GM12891 (cell line): ENCODE measurements at places on chromosomes 3 and 15.

DNA sequence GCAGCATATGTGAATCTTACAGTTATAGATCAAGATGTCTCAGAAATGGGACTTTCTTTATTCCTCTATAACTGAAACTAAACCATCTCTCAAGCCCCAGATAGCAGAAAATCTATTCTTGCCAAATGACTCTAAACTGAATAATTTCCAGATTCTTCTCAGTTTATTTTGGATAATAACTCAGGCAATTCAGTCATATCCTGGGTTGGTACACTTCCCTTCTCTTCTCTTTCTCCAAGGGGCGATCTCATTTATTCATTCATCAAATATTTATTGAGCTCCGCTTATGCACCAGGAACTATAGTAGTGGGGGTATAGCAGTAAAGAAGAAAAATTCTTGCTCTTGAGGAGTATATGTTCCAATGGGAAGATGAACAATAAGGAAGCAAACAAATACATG lies 13.5 kb upstream of the PCOLCE2 start:
- DNase-seq = no peak

GRCh38 chr15:50418041-50418583 lies 6.1 kb upstream of the USP8 start:
- no peak for DNase-seq

DNA sequence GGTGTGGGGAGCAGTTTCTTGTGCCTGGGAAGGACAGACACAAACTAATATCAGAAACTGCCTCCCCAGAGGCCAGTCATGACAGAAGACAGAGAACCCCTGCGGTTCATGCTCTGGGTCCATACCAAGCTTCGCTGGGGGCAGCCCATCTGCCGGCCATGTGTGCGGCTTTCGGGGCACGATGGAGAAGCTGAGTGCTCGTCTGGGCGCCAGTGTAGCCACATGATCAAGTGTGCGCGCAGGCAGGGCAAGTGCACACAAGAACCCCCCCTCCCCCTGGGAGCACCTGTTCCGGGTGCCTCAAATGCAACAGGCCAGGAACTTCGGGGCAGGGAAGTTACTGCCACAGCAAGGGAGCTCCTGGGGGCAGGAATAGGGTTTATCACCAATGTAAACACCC lies 1.8 kb downstream of the ADAMTS17 start:
- DNase-seq = no peak

DNA sequence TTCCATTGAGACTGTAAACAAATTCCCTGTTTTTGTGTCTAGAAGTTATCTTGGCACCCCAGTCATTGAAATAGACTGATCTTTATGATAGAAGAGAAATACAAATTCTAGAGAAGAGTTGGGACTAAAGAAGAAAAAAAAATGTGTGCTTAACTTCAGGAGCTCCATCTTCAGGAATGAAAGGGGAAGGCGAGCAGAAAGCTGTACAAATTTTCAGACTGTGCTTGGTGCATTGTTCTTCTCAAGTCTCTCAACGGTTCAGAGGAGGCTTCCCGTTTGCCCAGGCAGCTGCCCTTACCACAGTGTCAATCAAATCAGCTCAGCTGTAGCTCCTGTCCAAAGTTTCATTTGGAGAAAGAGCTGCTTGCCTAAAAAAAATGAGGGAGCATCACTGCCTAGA lies 41.7 kb downstream of the OXSM start:
- no peak for DNase-seq

DNA sequence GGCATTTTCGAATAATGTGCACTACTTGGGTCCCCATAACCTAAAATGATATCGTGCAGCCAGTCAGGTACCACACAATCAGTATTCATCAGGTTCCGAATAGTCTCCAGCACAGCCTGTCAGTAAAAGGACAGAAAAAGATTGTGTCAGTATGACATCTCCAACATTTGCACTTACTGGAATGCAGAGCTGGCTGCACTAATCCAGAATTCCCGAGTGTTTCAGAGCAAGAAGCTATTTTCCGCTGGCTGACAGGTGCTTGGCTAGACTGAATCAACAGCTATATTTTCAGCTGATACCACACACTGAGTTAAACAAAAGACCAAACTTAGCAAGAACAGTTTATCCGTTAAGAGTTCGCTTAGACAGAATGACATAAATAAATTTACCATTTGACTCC lies 68.8 kb downstream of the AQR start:
- no peak for DNase-seq

GRCh38 chr3:157767607-157768006 lies 264.4 kb upstream of the VEPH1 start:
- DNase-seq = no peak

DNA sequence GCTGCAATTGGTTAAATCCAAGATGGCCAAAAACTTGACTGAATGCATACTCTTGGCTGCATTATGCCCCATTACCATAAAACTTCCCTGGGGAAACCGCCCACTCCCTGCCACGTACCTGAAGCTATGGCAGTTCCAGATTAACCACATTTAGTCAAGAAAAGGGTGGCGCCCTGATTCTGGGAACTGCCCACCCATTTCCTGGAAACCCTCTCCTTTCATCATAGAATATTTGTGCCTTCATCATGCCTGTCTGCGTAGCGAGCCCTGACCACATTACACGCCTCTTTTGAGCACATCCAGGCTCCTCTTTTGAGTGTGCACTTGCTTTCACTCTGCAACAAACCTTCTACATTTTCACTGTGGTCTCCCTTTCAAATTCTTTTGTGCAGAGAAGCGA lies 5.2 kb downstream of the LINS1 start:
- no peak for DNase-seq

DNA sequence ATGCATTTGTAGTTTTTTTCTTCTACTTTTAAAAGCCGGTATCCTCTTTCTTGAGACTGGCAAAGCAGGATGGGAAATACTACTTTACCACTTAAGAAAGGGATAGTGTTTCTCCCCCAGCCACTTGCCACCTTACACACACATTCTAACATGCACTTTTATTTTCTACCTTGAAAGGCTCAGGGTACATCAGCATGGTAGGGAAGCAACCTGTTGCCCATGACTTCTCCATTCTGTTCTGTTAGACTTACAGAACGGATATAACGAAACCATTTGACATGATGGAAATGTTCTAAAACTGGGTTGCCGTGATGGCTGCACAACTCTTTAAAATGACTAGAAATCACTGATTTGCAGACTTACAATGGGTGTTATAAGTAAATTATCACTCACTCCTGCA lies 405.5 kb downstream of the SHQ1 start:
- no peak for DNase-seq

DNA sequence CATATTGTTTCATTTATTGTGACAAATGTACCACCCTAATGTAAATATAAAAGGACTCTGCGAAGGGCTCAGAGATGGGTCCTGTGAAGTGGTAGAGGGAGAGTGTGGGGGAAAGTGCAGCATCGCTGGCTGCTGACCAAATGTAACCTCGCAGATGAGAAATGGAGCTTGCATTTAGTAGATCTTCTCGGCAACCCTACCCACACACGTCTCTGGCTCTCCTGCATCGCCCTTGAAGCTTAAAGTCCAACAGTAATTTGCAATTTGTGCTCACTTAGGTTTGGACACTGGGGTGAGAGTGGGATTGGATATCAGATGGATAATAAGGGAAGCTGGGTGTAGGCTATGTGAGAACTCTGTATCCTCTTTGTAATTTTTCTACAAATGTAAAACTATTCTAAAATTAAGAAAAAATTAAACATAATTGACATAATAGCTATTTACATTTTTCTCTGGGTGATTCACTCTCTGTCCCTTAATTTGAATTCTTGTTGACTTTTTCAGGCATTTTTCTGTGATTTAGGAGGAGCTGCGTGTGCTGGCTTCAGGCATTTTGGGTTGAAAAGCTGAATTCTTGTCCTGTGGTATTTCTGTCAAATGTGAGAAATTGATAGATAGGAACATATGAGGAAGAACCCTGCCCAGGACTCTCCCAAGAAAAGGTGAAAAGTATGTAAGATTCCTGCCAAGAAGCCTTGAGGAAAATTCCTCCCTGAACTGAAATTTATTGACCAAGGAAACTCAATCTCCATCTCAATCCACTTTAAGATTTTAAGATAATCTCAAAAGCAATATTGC lies 524.7 kb upstream of the MCTP2 start:
- no peak for DNase-seq

DNA sequence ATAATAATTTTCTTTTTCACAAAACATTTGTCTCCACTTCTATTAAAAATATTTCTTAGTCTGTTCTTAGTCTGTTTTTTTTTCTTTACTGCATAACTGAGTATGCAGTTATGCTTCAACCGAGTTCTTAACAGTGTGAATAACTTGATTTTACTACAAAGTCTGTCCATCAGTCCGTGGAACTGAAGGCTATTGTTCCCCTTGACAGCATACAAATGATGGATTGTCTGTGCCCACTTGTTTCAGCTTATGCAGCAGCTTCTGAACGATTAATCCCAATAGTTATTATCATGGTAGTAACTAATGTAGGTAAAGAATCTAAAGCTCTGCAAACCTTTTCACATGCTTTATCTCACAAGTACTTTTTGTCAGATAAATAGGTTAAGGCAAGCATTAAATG lies 150.7 kb downstream of the SSR3 start:
- no peak for DNase-seq

DNA sequence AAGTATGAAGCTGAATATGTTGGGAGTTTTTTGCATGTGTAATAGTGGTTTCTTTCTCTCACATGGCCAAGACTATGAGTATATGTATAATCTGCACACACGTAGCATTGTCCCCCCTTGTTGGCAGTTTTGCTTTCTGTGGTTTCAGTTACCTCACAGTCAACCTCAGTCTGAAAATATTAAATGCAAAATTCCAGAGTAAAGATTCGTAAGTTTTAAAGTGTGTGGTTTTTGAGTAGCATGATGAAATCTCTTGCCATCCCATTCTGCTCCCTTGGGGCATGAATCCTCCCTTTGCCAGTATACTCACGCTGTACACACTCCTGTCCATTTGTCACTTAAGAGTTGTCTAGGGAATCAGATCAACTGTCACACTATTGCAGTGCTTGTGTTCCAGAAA lies 742.0 kb upstream of the CCDC54 start:
- no peak for DNase-seq

GRCh38 chr15:64960153-64960552 lies 29.6 kb downstream of the SPG21 start:
- DNase-seq = no peak

DNA sequence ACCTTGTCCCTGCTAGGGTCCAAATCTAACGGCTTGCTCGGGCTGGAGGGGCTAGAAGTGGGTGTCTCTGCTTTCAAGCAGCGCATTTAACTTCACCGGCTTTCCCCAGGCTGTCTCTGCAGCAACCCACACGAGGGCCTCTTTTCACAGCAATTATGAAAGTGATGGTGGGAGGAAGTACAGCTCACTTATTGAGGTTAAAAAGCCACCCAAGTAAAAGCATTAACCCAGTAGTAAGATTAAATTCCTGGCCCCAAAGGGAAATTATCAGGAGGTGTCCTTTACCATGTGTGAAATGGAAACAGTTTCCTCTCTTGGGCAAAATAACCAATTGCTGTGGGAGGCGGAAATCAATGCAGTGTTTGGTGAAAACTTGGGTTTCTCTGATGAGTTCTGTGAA lies 41.1 kb downstream of the NGRN start:
- peak; percentile 41 for DNase-seq

GRCh38 chr3:33883538-33883950 lies 85.1 kb downstream of the PDCD6IP start:
- no peak for DNase-seq

GRCh38 chr15:74793135-74794028 lies 11.5 kb downstream of the CSK start:
- no peak for DNase-seq

GRCh38 chr15:79769069-79769481 lies 127.7 kb downstream of the MTHFS start:
- no peak for DNase-seq

GRCh38 chr3:122931636-122932035 lies 95.9 kb downstream of the SEMA5B start:
- DNase-seq = no peak

- DNase-seq = no peak
Observed at GRCh38 chr3:99925584-99926230, 108.0 kb downstream of the CMSS1 start.

GRCh38 chr3:168885028-168885427 lies 778.5 kb downstream of the MECOM start:
- no peak for DNase-seq

DNA sequence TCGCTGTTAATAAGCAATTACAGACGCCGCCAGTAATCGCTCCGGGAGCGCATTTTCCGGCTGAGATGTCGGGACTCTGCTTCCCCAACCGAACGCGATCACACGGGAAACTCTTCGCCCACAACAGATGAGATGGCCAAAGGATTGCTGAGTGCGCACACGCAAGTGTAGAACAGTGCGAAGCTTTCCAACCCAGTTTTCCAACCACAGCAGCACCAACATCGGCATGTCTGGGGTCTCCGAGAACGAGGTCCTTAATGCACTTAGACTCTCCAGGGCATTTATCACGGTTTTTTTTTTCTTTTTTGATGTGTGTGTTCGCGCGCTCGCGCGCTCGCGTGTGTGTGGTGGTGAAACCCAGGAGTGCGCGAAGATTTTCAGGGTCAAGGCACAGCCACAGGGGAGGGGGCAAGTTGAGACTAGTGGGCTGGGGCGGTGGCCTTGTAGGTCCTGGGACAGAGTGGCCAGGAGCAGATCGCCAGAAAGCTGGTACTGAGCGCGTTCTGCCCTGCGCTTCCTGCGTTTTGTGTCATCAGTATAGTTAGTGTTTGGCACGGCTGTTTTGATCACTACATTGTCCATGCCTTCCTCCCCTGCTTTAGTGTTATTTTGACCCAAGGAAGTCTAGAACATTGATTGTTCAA lies 1.8 kb upstream of the EOMES start:
- DNase-seq = no peak

DNA sequence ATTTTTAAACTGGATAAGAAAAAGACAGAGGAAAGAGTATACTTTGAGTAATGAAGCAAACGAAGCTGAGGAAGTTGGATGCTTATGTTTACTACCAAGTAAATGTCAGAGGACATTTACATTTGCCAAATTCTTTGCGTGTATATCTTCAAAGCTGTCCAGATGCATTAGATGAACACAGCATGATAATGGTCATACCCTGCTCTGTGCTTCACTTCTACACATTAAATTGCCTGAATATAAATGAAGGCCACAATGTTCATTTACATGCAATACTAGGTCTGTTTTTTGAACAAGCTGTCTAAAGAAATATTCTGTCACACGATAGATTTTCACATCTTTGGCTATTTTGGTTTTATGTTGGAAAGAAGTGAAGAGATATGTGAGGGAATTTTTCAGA lies 405.8 kb upstream of the ADAMTS9 start:
- no peak for DNase-seq

DNA sequence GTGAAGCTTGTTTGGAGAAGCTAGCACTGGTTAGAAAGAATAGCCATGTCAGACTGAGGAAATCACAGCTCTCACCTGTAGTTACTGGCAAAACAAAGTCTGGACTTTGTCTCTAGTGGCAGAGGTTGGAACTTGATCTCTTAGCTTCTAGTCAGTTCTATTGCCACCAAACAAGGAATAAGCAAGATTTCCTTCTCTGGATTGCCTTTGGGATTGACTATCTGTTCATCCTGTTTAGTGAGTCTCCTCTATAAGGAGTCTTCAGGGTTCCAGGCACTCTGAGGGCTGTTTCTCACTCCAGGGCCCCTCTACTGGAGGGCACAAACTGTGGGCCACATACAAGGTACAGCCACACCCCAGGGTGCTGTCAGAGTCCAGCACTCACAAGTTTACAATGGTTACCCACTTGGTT lies 426.6 kb upstream of the THBS1 start:
- no peak for DNase-seq
